ENCODE measurements at places on chromosomes 11 and 22.

DNA sequence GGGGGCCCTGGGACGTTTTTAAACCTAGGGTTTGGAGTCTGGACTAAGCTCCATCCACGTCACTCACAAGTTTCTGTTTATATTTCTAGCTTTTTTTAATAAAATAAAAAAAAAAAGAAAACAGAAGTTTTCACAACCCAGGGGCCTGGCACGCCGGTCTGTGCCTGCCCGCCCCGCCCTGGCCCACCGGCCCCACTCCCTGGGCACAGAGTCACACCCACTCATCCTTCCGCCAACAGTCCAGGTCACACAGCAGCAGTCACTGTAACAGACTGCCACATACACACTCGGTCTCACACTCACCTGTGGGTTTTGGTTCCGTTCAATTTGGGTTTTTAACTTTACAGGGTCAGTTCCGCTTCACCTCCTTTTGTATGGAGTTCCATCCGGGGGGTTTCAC is 5.3 kb upstream of the ACR start:
- no peak for DNase-seq

GRCh38 chr11:133943950-133944698 is 12.6 kb downstream of the IGSF9B start:
- DNase-seq, result no peak

GRCh38 chr11:92002568-92002967 is 222.1 kb upstream of the FAT3 start:
- DNase-seq, result no peak

DNA sequence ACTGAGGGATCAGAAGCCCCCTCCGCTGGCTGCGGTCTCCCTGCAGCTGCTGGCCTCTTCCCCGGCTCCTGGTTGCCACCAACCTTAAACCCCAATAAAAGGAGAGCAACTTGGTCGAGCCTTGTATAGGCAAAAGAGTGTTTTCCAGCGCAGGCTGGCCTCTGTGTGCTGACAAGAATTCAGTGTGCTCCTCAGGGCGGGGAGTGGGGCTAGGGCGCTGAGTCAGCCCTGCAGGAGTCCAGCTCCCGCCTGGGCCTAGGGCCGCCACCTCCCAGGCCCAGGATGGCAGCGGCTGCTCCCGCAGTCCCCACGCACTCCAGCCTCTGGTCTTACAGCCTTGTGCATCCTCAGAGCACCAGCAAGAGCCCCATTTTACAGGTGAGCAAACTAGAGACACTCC is at the start of gene SHISAL1:
SHISAL1 (minus strand) TSS at position 186 of the 400 bp plus-strand sequence. CDS start 12,006 bp downstream, outside the sequence.
- no peak for DNase-seq

DNA sequence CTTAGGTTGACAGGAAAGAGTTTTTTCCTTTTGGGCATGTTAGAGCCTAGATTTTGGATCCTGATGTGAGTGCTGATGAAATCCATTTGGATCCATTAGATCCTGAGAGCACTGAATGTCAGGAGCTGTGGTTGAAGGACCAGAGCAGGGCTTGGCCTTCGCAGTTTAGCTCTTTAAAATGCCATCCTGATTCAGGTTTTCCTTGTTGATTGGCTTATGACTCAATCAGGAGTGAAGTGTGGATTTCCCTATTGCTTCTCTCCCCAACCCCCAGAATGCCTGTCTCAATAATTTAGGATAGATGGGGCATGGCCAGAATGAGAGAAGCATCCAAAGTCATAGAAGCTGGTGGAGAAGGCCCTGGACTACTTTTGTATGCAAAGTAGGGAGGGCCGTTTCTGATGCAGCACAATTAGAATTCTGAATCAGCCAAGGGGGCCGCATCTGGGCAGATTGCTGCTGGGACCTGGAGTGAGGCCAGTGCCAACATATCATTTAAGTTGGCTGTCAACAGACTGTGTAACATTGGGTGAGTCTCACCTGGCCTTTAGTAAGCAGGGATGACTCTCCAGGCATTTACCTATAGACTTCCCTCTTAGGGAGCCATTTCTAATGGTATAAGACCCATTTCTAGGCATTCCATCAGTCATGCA is 80.5 kb downstream of the TEAD1 start:
- no peak for DNase-seq

DNA sequence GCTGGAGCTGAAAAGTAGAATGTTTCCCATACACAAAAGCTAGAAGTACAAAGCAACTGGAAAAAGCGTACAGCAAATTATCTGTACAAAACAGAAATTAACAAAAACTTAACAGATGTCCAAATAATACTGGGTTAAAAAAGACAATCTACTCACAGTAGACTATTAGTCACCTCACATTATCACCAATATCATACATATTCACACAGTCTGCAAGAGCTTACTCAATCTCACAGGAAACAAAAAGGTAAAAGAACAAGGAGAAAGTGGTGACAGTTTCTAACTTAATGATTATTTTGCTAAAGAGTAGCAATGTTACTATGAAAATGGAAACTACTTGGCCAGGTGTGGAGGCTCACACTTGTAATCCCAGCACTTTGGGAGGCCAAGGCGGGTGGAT is 11.9 kb downstream of the CELF1 start:
- no peak for DNase-seq

DNA sequence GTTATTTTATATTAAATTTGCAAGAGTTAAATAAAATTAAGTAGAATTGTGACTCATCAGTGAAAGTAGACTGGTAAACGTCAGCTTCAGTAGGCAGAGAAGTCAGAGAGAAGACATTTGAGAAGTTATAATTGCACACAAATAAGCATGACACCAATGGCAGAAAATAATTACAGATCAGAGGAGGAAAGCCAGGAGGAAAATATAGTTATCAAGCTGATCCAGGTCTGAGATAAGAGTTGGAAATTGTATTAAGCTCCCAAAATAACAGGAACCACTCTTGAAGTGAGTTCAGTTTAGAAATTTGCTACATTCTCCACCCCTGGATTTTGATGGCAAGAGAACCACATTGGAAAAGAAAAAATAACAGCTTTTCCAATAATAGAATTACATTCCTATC is 533.8 kb upstream of the CHORDC1 start:
- no peak for DNase-seq

DNA sequence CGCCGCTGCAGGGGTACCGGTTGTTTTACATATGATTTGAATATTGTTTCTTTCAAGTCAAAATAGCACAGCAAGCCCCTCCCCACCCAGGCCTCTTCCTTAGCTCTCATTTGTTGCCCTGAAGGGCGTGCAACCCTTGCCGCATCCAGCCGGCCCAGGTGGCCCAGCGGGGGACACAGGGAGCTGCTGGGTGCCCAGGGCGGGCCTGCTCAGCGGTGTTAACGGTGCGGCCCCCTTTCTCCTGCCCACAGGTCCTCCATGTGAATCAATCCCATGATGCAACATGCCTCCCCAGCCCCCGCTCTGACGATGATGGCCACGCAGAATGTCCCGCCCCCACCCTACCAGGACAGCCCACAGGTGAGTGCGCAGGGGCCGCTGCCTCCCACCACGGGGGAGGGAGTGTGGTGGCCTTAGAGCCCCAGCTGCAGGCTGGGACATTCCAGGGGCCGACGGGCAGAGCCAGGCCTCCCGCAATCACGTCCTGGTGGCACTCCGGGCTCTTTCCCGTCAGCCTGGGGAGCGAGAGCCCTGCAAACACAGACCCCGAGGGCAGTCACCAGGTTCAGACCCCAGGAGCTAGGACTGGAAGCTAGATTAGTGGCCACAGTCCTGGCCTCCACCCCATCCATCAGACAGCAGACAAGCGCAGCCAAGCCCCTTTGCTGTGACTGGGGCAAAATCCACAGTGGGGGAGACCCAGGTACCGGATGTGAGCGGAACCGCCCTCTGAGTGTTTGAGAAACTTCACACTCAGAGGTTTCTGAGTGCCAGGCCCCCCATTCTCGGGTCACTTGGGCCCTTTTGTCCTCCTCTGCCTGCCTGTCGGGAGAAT is 144.8 kb downstream of the FEZ1 start:
- no peak for DNase-seq

- no peak for DNase-seq
Observed at GRCh38 chr11:116173506-116173905, 599.3 kb downstream of the BUD13 start.

DNA sequence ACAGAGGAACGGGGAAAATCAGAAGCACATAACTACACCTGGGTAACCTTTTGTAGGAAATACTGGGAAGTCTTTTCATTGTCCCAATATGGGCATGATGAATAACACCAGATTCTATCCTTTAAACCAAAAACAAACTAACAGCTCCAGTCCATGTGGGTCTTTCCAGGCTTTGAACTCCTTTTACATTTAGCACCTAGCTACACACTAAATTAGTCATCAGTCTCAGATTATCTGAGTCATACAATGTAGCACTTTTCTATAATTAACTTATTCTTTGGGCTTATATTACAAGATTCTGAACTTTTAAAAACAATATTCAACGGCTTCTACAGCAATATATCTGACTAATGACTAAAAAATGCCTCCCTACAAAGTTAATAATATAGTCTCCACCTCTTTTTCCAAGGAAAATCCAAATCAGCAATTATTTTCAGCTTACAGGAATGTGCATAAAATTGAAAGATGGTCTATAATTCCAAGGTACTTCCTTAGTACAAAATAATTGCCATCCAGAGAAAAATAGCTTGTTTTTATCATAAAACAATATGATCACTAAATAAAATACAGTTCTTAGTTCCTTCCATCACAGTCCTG is 26.3 kb downstream of the STK33 start:
- DNase-seq, result no peak

- no peak for DNase-seq
Observed at GRCh38 chr11:123381149-123381548, 48.9 kb upstream of the GRAMD1B start.

DNA sequence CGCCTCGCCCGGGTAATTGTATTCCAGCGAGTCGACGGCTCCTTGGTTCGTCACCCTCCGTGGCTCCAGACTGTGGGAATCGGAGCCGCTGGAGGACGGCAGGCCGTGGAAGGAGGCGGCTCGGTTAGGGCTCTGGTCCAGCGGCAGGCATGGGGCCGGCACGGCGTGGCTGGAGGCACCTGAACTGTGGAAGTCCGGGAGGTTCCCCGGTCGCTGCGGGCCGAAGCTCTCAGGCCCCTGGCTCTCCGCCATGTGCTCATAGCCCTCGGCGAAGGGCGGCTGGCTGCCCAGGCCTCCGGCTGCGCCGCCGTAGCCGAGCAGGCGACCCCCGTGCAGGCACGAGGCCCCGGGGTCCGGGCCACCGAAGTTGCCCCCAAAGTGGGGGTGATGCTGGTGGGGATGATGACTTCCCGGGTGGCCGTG is 1.7 kb downstream of the MN1 start:
- DNase-seq, result no peak

GRCh38 chr22:36253523-36254490 is 874 bp downstream of the APOL1 start:
- DNase-seq, result no peak

DNA sequence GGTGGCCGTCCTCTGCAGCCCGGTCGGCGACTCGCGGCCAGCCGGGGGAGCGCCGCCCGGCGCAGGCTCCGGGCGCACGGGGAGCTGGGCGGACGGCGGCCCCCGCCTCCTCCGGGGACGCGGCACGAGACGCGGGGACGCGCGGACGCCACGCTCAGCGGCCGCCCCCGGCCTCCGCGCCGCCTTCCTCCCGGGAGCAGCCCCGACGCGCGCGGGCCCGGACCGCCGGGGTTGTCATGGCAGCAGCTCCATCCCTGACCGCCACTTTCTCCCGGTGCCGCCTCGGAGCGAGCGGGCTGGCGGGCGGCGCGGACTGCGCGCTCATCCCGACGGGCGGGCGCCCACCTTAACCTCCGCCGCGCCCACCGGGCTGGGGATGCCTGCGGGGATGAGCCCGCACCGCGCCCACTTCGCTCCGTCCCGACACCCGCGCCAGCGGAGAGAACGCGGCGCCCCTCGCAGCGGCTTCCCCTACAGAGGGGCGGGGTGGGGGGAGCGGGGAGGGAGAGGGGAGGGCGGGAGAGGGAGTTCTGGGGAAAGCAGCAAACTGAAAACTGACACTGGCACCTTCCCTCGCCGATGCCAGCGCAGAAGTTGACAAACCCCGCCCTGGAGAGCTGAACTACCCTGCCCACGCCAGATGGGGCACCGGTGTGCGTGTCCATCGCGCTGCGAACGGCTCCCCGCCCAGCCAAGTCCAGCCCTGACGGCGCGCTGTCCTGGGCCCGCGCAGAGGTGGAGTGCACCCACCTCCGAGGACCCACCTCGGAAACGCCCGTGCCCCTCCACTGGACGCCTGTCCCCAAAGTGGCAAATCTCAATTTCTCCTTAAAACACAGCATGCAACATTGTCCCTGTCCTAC is 588.4 kb downstream of the OPCML start:
- DNase-seq, result no peak

- DNase-seq, result no peak
Observed at GRCh38 chr11:94754335-94754734, 13.8 kb upstream of the AMOTL1 start.

DNA sequence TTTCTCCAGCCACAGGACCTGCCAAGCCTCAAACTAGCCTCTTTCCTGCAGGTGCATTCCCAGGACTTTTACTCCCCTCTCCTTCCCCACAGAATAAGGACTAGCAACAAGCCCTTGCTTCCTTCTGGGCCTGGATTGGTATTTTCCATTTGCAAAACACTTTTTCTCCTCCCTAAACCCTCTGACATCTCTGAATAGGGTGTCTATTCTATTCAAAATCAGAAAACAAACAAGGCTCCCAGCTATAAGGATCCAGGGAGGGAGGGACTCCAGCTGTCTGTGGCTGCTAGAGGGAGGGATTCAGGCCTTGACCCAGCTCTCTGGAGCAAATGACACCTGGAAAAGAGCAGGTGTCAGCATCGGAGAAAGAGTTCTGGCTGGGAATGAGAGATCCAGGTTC is 168.5 kb upstream of the BDNF start:
- no peak for DNase-seq

DNA sequence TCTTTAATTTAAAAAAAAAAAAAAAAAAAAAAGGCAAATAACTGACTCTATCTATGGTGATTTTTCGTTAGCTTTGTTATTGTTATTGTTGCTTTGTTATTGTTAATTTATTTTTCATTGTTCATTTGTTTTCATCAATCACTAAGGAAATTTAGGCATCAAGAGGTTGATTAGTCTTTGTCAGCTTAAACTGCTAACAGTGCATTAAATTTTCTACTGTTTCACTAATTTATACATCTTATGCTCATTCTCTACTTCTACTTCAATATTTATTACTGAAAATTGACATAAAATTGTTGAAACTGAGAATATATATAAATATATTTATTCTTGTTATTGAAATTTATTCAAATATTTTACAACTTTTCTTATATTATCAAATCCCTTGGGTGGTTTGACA is 24.0 kb downstream of the TBCEL start:
- no peak for DNase-seq

- DNase-seq, result no peak
Observed at GRCh38 chr11:108346451-108346850, 120.9 kb downstream of the C11orf65 start.

DNA sequence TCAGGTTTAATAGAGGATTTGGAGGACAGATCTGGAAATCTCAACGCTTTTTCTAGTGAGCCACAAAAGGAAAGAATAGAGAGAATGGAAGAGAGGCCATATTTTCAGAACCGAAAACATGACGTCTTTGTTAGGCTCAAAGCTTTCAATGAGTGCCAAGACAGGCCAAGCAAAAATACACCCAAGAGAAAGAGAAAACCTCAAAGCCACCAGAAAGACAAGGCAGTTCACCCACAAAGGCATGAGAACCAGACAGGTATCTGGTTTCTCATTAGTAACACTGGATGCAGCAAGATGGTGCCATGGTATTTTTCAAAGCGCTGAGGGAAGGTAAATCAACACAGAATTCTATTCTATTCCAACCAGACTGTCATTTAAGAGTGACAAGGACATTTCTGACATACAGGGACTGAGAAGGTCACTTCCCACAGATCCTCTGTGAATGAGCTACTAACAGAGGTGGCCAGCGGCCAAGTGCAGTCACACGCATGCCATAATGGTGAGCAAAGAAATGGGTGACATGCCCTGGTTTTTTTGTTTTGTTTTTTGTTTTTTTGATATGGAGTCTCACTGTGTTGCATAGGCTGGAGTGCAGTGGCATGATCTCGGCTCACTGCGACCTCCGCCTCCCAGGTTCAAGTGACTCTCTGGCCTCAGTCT is 41.9 kb downstream of the TOLLIP start:
- DNase-seq, result no peak

All from cortex of kidney (tissue), 1 donor.